ENCODE measurements at places on chromosomes 7 and 10.

- no peak for DNase-seq
Measured at GRCh38 chr10:83945982-83946718, 193.2 kb upstream of the GHITM start.

- no peak for DNase-seq
Measured at GRCh38 chr10:6525599-6526165, 54.4 kb downstream of the PRKCQ start.

DNA sequence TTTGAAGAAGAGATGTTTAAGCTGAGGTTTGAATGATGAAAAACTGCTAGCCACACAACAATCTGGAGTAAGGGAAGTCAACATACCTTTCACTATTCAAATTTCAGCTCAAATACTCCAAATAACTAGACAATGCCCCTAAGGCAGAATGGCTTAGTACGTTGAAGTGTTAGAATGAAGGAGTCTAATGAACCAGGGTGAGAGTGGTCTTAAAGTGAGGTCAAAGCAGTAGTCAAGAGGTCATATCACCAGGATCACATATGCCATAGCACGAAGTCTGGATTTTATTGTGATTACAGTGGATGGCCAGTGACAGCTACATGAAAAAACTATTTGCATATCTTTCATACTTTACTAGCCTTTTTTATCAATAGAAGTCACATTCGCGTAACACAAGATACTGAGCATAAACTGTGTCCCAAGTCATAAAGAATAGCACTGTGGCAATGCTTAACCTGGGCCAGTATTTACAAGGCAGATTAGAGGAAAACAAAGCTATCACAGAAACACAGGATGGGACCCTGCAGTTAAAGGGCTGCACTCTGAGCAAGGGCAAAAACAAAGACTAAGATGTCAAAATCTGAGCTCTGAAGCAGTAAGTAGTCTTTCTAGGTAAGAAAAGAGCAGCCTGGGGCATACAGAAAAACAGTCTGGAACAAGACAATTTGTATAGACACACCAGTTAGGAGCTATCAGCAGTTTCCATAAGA lies 61.5 kb downstream of the HYCC1 start:
- DNase-seq, result no peak

GRCh38 chr7:150481922-150482321 lies 31.5 kb downstream of the GIMAP8 start:
- no peak for DNase-seq

GRCh38 chr7:149826344-149827088 lies 11.7 kb upstream of the ZNF862 start:
- no peak for DNase-seq

GRCh38 chr7:47561715-47562446 lies 20.0 kb downstream of the TNS3 start:
- no peak for DNase-seq

DNA sequence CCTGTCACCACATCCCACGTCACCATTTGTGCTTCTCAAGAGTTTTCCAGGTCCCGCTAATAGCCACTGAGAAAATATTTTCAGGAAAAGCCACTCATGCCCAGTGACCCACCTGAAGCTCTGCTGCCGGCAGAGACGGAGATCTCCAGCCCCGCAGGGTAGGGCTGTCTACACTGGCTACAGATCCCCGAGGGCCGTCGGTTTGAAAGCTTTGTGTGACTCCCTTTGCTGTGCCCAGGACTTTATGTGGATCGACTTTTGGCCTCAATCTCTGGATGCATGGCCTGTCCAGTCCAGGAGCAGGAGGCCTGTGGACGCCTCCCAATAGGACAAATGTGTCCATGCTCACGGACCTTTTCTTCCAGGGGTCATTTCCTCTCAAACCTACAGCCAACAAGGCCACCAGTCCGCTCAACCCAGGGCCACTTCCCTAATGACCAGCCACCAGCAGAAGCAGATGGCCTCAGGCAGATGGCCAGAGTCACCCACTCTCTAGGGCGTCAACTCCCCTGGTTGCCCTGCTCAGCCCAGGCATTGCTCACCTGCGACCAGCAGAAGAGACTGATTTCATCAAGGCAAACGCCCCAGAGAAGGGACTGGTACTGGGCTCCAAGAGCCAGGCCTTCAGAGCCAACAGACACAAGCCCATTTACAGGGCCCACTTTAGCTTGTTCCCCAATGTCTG lies 76.4 kb downstream of the OAT start:
- DNase-seq, result no peak

GRCh38 chr7:418636-419280 lies 100.9 kb downstream of the PDGFA start:
- DNase-seq, result no peak

- DNase-seq, result no peak
Measured at GRCh38 chr7:127689194-127689772, 37.3 kb downstream of the SND1 start.
